ENCODE measurements at places on chromosomes 13 and 19.

- DNase-seq, result peak; percentile 82
Measured at GRCh38 chr13:99225078-99225477, 24.4 kb downstream of the UBAC2 start.

DNA sequence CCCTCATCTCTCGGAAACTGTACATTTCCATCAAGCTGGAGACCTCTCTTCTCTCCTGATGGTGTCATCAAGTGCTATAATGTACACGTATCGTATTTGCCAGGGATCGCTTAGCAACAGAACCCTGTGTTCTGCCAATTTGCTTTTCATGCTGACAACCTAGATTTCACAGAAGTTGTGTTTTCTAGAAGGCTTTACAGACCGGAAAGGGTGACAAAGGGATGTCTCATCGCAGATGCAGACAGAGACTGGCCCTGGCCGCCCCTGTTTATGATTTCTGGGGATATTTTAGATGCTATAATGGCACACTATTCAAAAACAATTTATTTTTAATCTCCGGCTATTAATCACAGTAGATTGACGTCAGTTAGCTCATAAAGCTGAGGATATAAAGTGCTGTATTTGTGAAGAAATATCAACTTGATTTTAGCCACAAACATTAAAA is 291.4 kb downstream of the IRS2 start:
- no peak for DNase-seq

- DNase-seq, result no peak
Measured at GRCh38 chr13:97866346-97866745, 87.1 kb upstream of the IPO5 start.

DNA sequence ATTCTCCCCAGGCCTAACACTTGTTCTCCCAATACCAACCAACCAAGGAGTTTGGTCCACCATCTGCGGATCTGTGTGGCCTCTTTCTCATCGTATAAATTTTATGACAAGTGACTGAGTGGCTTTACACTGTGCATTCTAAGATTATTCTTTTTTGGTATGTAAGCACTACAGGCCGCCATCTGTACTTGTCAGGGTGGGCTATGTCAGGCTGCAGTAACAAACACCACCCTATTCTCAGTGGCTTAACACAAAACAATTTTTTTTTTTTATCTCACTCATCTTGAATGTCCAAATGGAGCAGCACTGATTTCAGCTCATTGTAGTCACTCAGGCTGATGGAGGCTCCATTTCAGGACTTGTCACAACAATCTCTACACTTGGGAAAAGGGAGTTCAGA is 412.7 kb upstream of the MIR17HG start:
- no peak for DNase-seq

- DNase-seq, result no peak
Measured at GRCh38 chr19:10305139-10305806, 4.3 kb downstream of the ZGLP1 start.

DNA sequence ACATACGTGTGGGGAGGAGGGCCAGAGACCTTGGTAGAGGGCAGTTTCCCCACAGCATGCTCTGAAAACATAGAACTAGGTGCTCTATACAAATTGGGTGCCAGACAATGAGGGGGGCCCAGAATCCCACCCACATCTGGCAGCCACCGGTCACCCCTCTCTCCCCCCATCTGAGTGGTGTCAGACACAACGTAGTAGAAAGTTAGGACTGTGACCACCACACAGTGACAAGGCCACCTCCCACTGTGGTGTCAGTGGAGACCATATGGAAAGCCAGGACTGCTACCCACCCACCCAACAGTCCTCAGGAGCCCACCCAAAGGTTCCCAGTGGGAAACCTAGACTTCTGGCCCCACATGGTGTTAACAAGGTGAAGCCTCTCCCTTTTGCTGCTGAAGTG is 2.1 kb upstream of the ATP4B start:
- no peak for DNase-seq

DNA sequence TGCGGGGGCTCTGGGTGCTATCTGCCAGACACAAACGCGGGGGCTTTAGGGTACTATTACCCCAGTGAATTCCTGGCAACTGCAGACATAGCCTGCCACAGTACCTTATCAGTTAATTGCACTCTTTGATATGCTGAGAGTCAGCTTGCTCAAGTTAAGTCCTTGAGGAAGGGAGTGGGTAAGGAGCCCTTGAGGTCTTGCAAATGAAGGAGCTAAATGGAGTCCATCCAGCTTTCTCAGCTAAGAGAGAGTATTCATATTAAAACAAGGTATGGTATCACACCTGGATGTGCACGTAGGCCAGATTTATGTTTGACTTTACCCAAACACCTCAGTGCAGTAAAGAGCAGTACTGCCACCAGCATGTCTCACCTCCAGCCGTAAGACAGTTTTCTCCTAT is 11.5 kb upstream of the ZNF606 start:
- DNase-seq, result no peak

GRCh38 chr13:81610644-81611043 is 1269.7 kb upstream of the SPRY2 start:
- DNase-seq, result no peak

GRCh38 chr13:114010401-114011101 is 36.7 kb upstream of the C13orf46 start:
- DNase-seq, result no peak

DNA sequence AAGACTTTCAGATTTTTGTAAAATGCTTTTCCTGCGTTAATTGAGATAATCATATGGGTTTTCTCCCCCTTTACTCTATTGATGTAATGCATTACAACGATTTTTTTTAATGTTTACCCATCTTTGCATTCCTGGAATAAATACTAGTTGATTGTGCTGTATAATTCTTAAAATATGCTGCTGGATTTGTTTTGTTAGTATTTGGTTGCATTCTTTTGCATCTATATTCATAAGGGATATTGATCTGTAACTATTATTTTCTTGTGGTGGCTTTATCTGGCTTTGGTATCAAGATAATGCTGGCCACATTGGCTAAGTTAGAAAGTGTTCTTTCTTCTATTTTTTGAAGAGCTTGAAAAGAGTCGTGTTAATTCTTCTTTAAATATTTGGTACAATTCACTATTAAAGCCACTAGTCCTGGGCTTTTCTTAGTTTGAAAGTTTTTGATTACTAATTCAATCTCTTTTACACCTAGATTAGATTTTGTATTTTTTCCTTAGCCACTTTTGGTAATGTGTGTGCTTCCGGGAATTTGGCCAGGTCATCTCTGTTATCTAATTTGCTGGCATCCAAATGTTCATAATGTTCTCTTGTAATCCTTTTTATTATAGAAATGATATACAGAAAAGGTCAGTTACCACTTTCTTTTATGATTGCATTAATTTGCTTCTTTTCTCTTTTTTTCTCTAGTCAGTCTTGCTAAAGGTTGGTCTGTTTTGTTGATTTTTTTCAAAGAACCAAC is 29.8 kb downstream of the KL start:
- DNase-seq, result no peak

- DNase-seq, result no peak
Measured at GRCh38 chr13:113595131-113595530, 10.6 kb downstream of the TFDP1 start.

GRCh38 chr13:76948149-76948548 is at the start of gene ACOD1:
TSS of gene ACOD1 (plus strand) at chr13:76948511. CDS start at chr13:76948559, 48 bp downstream.
- no peak for DNase-seq

DNA sequence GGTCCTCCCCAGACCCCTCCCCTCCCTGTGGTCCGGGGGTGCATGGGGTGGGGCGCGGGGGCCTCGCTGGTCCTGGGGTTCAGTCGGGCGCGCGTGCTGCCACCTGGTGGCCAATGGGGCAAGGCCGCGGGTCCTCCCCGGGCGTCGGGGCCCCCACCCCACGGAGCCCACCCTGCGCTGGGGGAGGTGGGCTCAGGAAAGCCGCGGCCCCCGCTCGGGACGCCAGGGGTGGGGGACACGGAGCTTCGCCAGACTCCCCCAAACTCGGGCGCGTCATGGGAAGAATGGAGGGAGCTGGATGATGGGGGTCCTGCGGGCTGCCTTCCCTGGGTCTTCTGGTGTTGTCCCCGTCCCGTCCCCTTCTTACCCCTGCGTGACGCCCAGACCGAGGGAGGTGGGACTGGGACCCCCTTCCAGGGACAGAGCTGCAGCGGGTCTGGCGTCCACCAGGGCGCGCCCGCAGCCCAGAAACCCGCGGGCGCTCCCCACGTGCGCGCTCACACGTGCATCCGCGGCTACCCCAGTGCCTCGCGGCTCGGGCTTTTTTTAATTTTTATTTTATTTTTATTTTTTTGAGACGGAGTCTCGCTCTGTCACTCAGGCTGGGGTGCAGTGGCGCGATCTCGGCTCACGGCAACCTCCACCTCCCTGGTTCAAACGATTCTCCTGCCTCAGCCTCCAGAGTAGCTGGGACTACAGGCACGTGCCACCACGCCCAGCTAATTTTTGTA is 19.8 kb upstream of the TCF3 start:
- peak; percentile 86 for DNase-seq

GRCh38 chr13:39510316-39510695 is 92.7 kb downstream of the LHFPL6 start:
- DNase-seq, result no peak

- DNase-seq, result no peak
Measured at GRCh38 chr13:43787997-43788396, 1.2 kb upstream of the ENOX1 start.

GRCh38 chr19:49950590-49950948 is 10.4 kb downstream of the SIGLEC11 start:
- no peak for DNase-seq

- no peak for DNase-seq
Measured at GRCh38 chr19:7318176-7318575, 24.0 kb upstream of the INSR start.

- no peak for DNase-seq
Measured at GRCh38 chr19:6570764-6571163, 20.2 kb downstream of the CD70 start.

DNA sequence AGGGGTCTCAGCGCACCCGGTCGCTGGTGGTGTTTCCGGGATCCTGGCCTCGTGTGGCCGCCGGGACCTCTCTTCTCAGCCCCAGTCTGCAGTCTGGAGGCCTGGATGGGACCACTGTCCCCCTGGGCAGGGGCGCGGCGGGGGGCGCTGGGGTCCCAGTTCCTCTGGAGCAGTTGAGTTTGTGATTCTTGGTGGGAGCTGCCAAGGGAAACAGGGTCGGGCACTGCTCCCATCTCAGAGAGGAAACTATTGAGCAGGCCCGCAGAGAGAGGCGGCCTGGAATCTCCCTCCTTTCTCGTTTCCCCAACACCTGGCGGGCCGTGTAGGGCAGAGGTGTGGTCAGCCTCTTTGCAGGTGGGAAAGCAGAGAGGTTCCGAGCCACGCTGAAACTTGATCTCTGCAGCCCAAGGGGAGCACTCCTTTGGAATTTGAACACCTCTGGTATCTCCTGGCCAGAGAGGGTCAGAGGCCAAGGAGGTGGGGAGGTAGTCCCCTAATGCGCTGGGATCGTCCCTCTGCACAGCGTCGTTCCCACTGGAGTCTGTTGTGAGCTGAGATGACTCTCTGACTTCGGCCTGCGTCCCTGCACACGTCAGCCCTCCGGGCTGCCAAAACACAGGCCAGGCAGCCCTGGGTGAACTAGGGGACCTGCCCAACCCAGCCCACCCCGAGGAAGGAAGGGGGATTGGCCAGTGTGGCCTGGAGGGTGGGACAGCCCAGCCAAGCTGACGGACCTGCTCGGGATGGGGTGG is 741 bp downstream of the PLEKHF1 start:
- no peak for DNase-seq

DNA sequence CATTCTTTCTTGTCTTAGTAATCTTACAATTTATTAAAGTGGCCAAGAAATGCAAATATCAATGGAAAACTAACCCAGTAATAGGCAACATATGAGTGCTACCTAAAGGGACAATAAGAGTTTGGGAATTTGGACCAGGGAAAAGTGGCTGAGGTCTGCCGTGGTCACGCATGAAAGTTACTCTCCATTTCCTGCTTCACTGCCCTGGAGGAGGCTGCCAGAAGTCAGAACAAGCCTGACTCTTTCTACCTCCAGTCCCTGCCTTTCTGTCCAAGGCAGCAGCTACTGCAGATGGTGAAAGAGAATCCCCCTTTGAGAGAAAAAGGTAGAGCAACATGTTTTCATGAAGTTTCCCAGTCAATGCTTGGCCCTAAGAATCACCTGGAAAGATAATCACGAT is 201.1 kb upstream of the ARGLU1 start:
- DNase-seq, result no peak

- no peak for DNase-seq
Measured at GRCh38 chr13:33150126-33150525, 133.9 kb downstream of the KL start.

- no peak for DNase-seq
Measured at GRCh38 chr13:43057653-43058317, 34.4 kb downstream of the DNAJC15 start.

DNA sequence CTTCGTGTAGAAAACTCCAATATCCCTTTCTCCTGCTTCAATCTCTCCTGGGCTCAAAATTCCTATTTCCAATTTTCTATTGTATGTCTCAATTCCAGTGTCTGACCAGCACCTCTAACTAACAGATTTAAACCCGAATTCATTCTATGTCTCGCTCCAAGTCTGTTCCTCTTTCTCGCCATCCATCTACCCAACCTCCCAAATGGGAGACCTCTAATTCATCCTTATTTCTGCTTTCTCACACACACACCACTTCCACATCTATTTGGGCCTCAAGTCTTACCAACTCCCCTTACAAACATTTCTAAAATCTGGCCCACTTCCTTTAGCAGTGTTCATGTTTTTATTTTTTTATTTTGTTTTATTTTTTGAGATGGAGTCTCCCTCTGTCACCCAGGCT is 53.3 kb downstream of the MBD3L2B start:
- no peak for DNase-seq

DNA sequence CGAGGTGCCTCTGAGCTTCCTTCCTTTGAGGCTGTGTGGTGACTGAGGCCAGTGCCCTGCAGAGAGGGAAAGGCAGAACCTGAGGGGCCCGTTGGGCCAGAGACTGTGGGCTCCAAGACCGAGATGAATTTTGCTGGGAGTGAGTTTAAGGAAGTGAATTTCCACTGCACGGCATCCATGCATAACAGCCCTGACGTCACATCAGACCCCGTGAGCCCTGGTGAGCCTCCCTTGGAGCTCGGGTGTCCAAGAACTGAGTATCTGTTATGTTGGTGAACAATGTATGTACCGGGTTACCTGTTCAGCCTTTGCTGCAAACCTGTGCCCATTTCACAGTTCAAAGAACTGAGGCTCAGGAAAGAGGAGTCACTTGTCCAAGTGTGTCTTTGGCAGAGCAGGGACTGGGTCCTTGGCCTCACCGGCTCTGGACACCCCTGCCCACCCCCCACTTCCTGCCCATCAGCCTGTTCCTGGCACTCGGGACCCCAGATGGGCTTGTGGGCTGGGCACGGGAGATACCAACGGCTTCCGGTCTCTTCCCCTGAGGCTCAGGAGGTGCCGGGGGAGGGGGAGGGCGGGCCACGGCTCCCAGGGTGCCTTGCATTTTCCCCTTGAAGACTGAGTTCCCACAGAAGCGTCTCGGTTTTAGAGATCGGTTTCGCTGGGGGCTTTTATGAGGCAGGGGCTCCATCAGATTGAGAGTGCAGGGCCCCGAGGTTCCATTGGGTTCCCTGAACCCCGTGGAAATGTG is 33.7 kb downstream of the NFILZ start:
- DNase-seq, result no peak
